ENCODE measurements at places on chromosomes 1 and 21. TPM values are rescaled to one million over a fixed set of nuclear protein-coding genes. Genes with fewer than 3 reads are reported as not detected.

GRCh38 chr1:171280599-171280998 lies 32.3 kb downstream of the FMO1 start:
- H3K36me3 ChIP-seq: no peaks in the 10 kb centered on the region
- no peak for DNase-seq
- no peaks in the 10 kb centered on the region for H3K27me3 ChIP-seq
- no peaks in the 10 kb centered on the region for H3K4me1 ChIP-seq

DNA sequence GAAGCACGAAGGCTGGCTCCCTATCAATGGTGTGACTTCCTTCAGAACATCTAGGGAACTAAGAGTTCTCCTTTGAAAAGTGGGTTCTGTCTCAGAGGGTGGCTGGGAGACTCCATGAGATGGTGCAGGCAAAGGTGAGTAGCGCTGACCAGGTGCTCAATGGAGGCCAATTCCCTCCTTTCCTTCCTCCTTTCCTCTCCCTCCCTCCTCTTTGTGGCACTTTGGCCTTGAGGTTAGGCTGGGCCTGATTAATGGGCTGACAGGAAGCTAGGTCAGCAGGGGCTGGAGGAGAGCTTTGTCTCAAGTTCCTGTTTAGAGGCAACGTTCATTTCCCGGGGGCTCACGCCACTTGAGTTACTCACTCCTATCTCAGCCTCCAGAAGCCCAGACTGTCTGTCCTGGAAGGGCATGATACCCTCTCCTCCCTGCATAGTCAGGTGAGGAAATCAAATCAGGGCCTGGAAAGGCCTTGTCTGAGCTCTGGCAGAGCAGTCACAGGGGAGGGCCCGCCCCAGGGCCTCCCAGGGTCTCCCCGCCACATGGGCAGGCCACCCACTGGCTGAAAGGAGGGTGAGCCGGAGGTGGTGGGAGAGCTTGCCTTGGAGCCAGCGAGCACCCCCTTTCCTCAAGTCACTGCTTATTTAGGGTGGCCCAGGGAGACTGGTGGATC lies 58.4 kb upstream of the SSBP3 start:
- no peaks in the 10 kb centered on the region for H3K36me3 ChIP-seq
- peaks cover 12% of the 10 kb centered on the region for H3K4me1 ChIP-seq
- H3K27ac ChIP-seq: no peak overlapping the region
- H3K27me3 ChIP-seq: peaks cover 3% of the 10 kb centered on the region
- no peak for DNase-seq
- no peak overlapping the region for H3K4me3 ChIP-seq

GRCh38 chr1:43786201-43786958 lies 79.0 kb downstream of the ST3GAL3 start:
- DNase-seq: no peak
- H3K27me3 ChIP-seq: no peaks in the 10 kb centered on the region
- no peak overlapping the region for H3K4me3 ChIP-seq
- peaks cover 10% of the 10 kb centered on the region for H3K4me1 ChIP-seq

DNA sequence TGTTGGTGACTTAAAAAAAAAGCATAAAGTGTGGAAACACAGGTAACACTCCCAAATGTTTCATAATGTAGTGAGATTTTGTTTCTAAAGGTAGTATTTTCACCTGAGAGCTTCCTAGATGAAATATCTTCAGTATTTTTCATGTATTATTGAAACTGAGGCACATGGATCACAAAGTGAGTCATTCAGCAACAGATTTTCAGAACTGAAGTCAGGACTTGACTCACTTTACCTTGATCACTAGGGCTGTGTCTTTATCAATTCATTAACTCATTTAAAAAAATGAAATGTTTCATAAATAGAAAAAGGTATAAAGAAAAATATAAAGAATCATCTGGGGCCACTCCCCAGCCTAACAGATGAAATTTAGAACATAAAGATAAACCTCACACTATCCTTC lies 66.5 kb upstream of the RCC1 start:
- H3K27me3 ChIP-seq: no peaks in the 10 kb centered on the region
- no peak overlapping the region for H3K4me3 ChIP-seq
- H3K4me1 ChIP-seq: peaks cover 37% of the 10 kb centered on the region
- no peaks in the 10 kb centered on the region for H3K36me3 ChIP-seq
- H3K27ac ChIP-seq: peak overlapping the region; percentile 30

DNA sequence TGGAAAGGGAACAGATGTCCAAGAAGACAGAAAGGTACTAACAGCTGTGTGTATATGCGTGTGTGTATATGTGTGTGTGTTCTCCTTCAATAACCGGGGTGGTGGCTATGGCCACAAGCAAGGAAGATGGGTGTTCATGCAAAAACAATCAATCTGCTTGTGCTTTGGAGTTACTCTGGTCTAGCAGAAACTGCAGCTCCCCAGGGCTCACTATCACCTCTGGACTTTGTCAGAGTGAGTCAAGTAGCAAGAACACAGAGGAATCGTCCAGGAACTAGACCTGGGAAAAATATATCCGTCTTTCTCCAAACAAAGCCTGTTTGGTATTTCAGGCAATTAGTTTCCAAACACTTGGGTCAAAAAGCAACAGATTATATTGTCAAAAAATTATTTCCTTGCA lies 68.6 kb downstream of the GNG12 start:
- no peak overlapping the region for H3K27ac ChIP-seq
- H3K4me3 ChIP-seq: no peak overlapping the region
- peaks cover 10% of the 10 kb centered on the region for H3K4me1 ChIP-seq
- no peaks in the 10 kb centered on the region for H3K36me3 ChIP-seq
- DNase-seq: no peak

DNA sequence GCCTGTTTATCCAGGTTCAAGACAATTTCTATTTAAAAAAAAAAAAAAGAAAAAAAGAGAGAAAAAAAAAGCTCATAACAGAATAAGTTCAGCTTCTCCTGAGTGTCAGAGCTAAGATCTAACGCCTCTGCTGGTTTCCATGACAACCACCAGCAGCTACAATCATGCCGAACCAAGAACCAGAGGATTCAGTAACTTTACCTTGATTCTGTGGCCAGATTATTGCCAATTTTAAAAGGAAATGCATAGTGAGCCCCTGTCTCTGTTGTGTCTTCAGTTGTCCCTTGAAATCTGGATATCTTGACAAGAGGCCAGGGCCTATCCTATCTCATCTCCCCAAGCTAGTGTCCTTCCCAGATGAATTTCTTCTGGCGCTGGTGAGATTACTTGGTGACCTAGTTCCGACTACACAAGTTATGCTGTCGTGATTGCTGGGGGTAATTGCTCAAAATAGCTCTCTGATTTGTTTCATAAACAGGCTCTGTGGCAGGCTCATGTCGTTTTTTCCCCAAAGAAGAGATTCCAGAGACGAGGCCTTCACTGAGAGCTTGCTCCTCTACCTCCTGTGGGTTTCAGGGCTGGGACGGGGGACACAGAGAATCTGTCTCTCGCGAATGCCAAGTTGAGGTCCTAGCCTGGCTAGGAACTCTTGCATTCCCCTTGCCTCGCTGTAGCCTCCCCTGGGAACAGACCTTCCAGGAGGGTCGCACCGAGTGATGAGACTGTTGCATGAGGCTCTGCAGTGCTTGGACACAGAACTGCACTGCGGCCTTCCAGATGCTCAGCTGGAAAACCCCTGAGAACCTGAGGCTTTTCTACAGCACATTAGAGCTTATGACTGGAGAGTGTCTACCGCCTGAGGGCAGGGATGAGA lies 32.4 kb upstream of the SCCPDH start:
- H3K4me3 ChIP-seq: no peak overlapping the region
- H3K27me3 ChIP-seq: no peaks in the 10 kb centered on the region
- H3K27ac ChIP-seq: no peak overlapping the region
- no peaks in the 10 kb centered on the region for H3K36me3 ChIP-seq

DNA sequence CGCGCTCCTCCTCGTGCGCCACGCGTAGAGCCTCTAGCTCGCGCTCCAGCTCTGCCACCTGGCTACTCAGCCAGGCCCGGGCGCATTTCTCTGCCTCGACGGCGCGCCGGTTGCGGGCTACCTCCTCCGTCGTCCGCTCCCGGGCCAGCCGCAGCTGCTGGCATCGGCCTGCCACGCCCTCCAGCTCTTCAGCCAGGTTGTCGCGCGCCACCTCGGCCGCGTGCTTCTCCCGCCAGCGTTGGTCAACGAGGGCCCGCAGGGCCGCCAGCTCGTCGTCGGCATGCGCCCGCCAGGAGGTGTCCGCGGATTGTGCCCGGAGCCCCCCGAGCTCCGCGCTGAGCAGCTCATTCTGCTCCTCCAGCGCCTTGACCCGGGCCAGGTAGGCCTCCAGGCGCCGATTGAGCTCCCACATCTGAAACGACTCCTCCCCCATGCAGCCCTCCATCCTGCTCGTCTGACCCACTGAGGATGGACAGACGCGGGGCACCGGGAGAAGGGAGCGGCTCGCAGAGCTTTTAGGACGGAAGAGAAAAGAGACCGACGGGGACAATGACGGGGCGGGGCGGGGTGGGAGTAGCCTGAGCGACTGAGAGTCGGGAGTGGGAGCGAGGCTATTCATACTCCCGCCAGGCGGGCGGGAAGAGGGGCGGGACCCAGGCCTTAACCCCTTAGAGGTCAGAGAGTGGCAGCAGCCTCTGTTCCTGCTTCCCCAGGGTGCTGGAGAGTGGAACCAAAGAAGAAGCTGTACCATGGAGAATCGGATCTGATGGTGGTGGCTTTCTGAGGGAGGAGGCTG lies at the start of gene NES:
Gene NES, minus strand, starts transcription at position 588 of the 796 bp plus-strand sequence. Its CDS starts 143 bp downstream, at position 445.
- H3K4me3 ChIP-seq: peak within 1 kb of the TSS; percentile 68
- peak; percentile 53 for DNase-seq
- H3K4me1 ChIP-seq: peaks cover 19% of the 10 kb centered on the region
- H3K27me3 ChIP-seq: peaks cover 9% of the 10 kb centered on the region
- H3K36me3 ChIP-seq: no peaks in the 10 kb centered on the region
- peak within 1 kb of the TSS; percentile 92 for H3K27ac ChIP-seq

The TTC39A gene
- 2.4 TPM for total RNA-seq

The CFAP141 gene
- not detected for total RNA-seq

The SORT1 gene
- total RNA-seq: 182 TPM

The KCNE2 gene
- total RNA-seq: 0.44 TPM

The KCNJ10 gene
- 6.5 TPM for total RNA-seq
